ENCODE measurements at places on chromosomes 3 and 15. TPM values are rescaled to one million over a fixed set of nuclear protein-coding genes. Genes with fewer than 3 reads are reported as not detected.

Gene GOLIM4
- total RNA-seq = 3.4 TPM

Gene ITIH3
- total RNA-seq = not detected

Gene PCNP
- total RNA-seq = 159 TPM

Gene CHST14
- 12.2 TPM for total RNA-seq

Gene GOLGA8G
- not detected for total RNA-seq

Gene TYRO3
- total RNA-seq = 1.5 TPM

Gene DUOX2
- not detected for total RNA-seq

Gene GOLGA8J
- not detected for total RNA-seq

Gene KATNBL1
- 40.1 TPM for total RNA-seq

Gene PIGZ
- total RNA-seq = 2.2 TPM

Gene GOLGA8K
- 0.61 TPM for total RNA-seq

Gene PDZRN3
- total RNA-seq = not detected

Gene LINGO1
- not detected for total RNA-seq

Gene GOLGA6A
- not detected for total RNA-seq
